ENCODE measurements at places on chromosomes 4 and X. TPM values are rescaled to one million over a fixed set of nuclear protein-coding genes. Genes with fewer than 3 reads are reported as not detected.

KLB gene
- not detected for total RNA-seq

AKAP4 gene
- total RNA-seq, result not detected

HSFX1 gene
- total RNA-seq, result 0.66 TPM

KDR gene
- total RNA-seq, result 0.26 TPM

CXCL10 gene
- 0.33 TPM for total RNA-seq

ERCC6L gene
- total RNA-seq, result not detected

IQCM gene
- under 0.01 TPM for total RNA-seq

PABPC5 gene
- total RNA-seq, result 4.4 TPM

CACNA1F gene
- 0.26 TPM for total RNA-seq

ADH7 gene
- not detected for total RNA-seq

APLN gene
- total RNA-seq, result 0.17 TPM

MAPK10 gene
- total RNA-seq, result 8.0 TPM

TEX13B gene
- not detected for total RNA-seq

PAGE5 gene
- 0.66 TPM for total RNA-seq

FNIP2 gene
- total RNA-seq, result 16.7 TPM

OFD1 gene
- 15.5 TPM for total RNA-seq
